SJCRH30 (cell line): ENCODE measurements at places on chromosomes 7 and 10. TPM values are rescaled to one million over a fixed set of nuclear protein-coding genes. Genes with fewer than 3 reads are reported as not detected.

The NPC1L1 gene
- total RNA-seq: not detected in 2 replicates

The PWWP2B gene
- 0.57 and 0.66 TPM in 2 replicates for total RNA-seq

The ELMO1 gene
- 55.4 and 67.2 TPM in 2 replicates for total RNA-seq

The PBLD gene
- total RNA-seq: 0.36 and 0.89 TPM in 2 replicates

The GBX1 gene
- 0.48 and 0.95 TPM in 2 replicates for total RNA-seq

The EBF3 gene
- 13.1 and 13.2 TPM in 2 replicates for total RNA-seq

The JMJD1C gene
- 93.6 and 112 TPM in 2 replicates for total RNA-seq

The ADRA2A gene
- 0.79 and 1.4 TPM in 2 replicates for total RNA-seq

The PHKG1 gene
- 1.1 and 1.4 TPM in 2 replicates for total RNA-seq

The CFTR gene
- total RNA-seq: not detected in 2 replicates

The RASSF4 gene
- total RNA-seq: 18.9 and 22.0 TPM in 2 replicates

The FXYD4 gene
- total RNA-seq: not detected in 2 replicates

The TMEM225B gene
- total RNA-seq: 0.32 and 0.61 TPM in 2 replicates

The GCC1 gene
- 12.9 and 14.5 TPM in 2 replicates for total RNA-seq

The TSPAN14 gene
- total RNA-seq: 37.7 and 40.4 TPM in 2 replicates

The LRCH4 gene
- total RNA-seq: 19.8 and 33.2 TPM in 2 replicates

The ERVW-1 gene
- total RNA-seq: 66.6 and 78.1 TPM in 2 replicates

The LLCFC1 gene
- total RNA-seq: not detected in 2 replicates

The OPN4 gene
- not detected in 2 replicates for total RNA-seq

The PNLIPRP1 gene
- total RNA-seq: not detected in 2 replicates

The CFAP69 gene
- total RNA-seq: 0.76 and 1.8 TPM in 2 replicates

The DGKI gene
- total RNA-seq: 0.05 TPM in 1 of 2 replicates, not detected in the other

The GIMAP2 gene
- total RNA-seq: not detected in 2 replicates

The IDI2 gene
- not detected in 2 replicates for total RNA-seq

The NEUROG3 gene
- 0.26 TPM in 1 of 2 replicates, not detected in the other for total RNA-seq

The GDF10 gene
- not detected in 2 replicates for total RNA-seq

The SNCG gene
- total RNA-seq: 38.1 and 55.5 TPM in 2 replicates

The TRIM50 gene
- total RNA-seq: not detected in 2 replicates

The FAM180A gene
- total RNA-seq: 0.12 TPM in 1 of 2 replicates, not detected in the other

The LRWD1 gene
- total RNA-seq: 26.1 and 27.8 TPM in 2 replicates

The BUB3 gene
- 211 and 218 TPM in 2 replicates for total RNA-seq

The ANAPC16 gene
- 71.9 and 72.2 TPM in 2 replicates for total RNA-seq

The TDRD1 gene
- 0.61 TPM in 2 replicates for total RNA-seq

The GPR15LG gene
- total RNA-seq: not detected in 2 replicates

The C10orf62 gene
- 0.75 and 0.84 TPM in 2 replicates for total RNA-seq

The UBTD1 gene
- total RNA-seq: 13.9 and 14.3 TPM in 2 replicates
